CD4-positive, alpha-beta T cell treated with Interleukin-6 for 4 hours (primary cell): ENCODE measurements at places on chromosomes 16 and 17.

DNA sequence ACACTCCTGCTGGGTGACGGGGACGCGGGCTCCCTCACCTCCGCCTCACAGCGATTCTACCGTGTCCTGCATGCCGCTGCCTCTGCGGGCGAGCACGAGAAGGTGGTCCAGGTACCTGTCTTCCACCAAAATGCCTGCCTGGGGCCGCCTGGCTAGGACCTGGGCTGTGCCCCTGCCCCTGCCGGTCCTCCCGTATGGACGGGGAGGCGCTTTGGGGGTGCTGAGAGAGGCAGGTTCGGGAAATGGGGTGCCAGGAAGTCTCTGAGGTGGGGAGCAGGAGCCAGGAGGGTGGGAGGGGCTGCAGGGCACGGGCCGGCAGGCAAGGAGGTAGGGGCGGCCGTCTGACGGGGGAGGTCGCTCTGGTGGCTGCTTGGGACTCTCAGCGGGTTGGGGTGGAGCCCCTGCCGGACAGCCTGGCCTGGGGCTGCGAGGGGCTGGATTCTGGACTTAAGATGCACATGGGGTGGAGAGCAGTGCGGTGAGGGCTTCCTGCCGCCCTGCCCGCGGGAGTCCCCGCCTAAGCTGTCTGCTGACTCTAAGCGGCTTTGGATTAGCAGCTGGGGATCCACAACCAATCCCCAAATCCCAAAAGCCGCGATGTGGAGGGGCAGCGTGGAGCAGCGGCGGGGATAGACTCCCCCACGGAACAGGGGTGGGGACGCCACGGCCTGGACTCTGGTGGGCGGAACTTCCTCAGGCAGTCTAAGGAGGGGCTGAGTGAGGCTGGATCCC, 5.8 kb downstream of the CHTF18 start:
- no peak for DNase-seq

DNA sequence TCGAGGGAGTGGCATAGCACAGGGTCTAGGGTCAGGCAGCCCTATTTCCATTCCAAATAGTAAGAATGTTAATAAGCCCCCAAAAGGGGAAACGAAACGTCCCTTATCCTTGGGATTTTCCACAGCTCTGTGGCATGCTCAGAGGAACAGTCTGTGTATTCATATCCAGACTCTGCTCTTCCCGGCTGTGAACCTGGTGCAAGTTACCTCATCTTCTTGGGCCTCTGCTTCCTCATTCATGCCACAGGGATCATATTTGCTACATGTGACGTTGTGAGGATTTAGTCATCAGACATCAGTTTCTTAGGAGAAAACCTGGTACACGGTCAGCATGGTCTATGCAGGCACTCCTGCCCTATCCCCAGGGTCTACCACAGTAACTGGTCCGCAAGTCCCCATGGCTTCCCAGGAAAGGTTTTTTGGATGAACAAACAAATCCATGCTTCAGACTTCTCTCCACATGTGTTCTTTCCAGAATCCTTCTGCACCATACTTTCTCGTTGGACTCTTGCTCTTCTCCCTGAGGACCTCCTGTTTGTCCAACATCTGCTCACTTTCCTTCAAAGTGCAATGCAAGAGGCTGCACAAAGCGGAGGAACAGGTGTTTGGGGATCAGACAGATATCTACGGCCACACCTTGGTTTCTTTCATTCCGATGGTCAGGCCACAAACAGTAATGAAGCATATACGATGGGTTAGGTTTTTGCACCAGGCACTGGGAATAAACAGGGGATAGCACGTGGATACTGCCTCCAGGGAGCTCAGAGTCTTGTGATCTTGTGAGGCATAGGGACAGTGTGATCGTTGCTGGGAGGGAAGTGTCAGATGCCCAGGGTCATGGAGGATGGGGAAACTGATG, 17.7 kb downstream of the GLP2R start:
- no peak for DNase-seq

- DNase-seq: no peak
These were observed 57.1 kb upstream of the AXIN2 start for GRCh38 chr17:65618516-65618915.

DNA sequence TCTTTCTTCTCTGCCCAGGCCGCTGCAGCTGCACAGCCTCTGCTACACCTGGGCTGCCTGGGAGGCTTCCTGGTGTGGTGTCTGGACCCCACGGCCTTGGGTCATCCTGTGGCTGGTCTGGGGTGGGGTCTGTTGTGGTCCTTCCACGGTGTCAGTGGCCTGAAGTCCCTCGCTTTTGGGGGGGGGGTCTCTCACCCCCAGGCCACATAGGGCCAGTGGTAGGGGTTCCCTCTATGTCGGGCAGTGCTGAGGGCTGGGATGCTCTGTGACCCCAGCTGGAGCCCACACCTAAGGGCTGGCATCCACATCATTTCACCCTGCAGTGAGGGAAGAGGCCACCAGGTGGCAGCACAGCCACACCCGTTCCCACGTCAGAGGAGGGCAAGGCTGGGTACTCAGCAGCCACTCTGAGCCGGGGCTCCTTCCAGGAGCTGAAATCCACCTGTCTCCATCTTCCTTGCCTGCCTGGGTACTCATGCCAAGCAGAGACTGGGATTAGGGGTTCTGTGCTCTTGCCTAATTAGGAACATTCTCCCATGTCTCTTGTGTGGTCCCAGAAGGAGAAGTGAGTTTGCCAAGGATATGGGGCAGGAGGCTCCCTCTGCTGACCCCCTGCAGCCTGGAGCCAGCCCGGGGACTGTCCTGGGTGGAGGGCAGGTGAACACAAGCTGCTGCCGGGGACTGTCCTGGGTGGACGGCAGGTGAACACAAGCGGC, 13.0 kb downstream of the ENGASE start:
- DNase-seq: peak; percentile 79

DNA sequence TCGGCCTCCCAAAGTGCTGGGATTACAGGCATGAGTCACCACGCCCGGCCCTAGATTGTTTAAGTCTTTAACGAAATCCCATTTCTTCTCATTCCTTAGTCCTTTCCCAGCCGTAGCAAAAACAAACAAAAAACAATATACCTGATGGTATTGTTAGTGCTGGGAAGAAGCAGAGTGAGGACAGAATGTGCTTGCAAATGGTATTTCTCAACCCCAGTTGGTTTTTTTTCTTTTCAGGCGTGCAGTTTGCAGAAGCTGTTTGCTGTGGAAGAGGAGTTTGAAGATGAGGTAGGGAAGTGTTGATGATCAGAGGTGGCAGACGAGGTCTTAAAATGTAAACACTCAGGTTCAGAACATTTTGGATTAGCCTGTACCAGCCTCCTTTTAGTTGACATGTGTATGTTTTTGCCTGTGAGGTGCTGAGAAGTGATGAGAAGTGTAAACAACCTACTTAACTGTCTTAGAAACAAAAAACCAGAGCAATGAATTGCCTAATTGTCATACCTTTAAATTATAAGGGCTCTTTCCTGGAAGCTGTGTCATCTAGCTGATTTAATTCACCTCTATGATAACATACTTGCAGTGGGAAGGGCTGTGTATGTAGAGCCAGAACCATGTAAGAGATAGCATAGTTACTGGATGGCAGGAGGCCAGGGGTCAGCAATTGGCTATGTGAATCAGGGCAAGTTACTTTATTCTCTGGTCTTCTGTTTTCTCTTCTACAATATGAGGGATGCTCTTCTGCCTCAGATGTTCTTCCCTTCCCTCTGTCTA, 3.4 kb downstream of the HROB start:
- DNase-seq: no peak

GRCh38 chr17:63774969-63775265, 947 bp downstream of the DDX42 start:
- no peak for DNase-seq

- no peak for DNase-seq
These were observed 1.0 kb upstream of the ANTKMT start for GRCh38 chr16:719815-720446.

- no peak for DNase-seq
These were observed 79.9 kb upstream of the MON1B start for GRCh38 chr16:77111056-77111565.

DNA sequence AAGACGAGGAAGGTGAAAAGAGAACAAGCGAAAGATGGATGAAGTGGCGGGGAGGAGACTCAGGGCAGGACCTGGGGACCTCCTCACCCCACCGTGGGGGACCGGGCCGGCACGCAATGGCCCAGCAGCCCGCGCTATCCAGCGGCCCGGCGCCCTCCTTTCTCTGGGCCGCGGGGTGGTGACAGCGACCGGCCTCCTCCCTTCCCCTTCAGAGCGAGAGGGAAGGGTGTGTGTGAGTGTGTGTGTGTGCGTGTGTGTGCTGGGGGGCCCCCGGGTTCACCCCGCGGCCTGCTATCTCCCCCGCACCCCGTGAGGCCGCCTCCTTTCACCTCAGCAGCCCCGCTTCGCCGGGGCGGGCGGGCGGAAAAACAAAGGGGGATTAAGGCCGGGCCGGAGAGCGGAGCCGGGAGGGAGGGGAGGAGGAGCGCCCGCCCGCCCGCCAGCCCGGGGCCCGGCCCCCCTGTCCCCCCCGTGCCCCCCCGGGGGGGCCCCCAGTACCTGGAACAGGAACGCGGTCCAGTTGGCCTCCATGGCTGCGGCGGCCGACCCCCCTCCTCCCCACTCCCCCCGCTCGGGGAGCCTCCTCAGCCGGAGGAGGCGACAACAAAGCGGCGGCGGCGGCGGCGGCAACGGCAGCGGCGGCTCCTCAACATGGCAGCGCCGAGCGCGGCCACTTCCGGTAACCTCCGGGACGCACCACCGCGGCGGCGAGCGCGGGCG, at the start of gene VEZF1:
Gene VEZF1, minus strand, starts transcription at position 674 of the 720 bp plus-strand sequence. Its CDS starts 143 bp downstream, at position 531.
- DNase-seq: peak; percentile 84

DNA sequence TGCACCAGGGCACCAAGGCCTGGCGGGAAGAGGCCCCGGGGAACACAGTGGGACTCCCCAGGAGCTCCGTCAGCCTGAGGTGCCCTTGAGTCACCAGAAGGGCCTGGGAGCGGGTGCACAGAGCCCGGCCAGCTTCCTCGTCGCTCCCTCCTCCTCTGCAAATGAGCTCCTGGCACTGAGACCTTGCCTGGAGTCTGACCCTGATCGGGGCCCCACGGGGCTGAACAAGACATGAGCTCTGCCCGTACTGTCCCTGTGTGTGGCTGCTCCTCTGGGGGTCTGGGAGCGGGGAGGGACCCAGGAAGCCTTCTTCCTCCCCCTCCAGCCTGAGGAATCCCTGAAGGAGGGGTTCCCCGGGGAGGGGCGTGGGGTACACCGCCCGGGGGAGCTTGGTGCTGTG, 36.4 kb upstream of the SSTR5 start:
- no peak for DNase-seq

- DNase-seq: no peak
These were observed 119.7 kb upstream of the MYOCD start for GRCh38 chr17:12545877-12546513.

- no peak for DNase-seq
These were observed 190.2 kb downstream of the PRKCA start for GRCh38 chr17:66492561-66493005.

DNA sequence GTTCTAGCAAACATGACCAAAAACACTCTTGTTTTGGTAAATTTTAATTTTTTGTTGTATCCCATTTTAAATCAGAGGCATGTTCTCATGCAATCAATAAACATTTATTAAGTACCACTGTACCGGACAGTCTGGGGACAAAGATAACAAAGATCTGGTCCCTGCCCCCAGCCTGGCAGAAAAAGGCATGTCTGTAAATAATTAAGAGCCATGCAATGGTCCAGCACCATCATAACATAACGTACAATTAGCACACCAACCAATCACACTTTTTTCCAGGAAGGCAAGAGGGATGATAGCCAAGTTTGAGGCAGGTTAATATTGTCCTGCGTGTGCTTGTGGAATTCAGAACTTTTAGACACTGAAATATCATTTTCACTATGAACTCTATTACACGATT, 3.5 kb downstream of the KCNJ16 start:
- no peak for DNase-seq

DNA sequence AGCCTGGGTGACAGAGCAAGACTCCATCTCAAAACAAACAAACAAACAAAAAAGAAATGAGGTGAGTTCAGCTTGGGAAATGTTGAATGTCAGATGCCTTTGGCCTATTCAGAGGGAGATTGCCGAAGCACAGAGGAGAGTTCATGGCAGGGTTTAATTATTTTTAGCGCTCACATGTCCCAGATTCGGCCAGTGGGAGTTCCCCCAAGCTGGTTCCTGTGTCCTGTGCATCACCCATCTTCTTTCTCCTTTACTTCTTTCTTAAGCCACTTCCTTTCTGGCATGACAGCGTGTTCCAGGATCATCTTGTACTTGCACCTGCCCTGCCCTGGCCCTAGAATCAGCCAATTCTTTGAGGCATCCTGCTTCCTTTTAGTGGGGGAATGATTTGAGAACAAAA, 9.2 kb downstream of the MPV17L start:
- no peak for DNase-seq

DNA sequence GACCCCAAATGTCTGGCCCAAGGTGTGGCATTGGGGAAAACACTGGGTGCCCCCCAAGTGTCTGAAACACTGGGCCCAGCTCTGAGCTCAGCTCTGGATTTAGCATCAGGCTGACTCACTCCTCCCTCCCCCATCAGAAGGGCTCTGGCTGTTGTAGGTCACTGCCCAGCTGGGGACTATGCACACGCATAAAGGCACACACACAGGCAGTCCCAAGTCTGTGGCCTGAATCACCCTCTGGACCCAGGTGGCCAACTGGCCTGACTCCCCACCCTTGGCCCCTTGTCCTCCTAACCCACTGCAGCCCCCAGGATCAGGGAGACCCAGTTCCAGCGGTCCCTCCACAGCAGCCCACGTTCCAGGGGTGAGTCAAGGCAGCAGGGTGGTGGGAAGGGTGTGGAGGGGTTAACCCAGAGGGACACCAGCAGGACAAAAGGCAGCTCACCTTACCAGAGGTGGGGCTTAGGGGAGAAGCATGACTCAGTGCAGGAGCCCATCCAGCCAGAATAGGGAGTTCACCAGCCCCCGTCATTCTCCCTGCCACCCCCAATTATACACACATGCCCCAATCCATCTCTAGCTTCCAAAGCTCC, 47.0 kb downstream of the MYO18A start:
- no peak for DNase-seq

GRCh38 chr17:29619251-29619650, 3.5 kb downstream of the CORO6 start:
- DNase-seq: no peak

- DNase-seq: peak; percentile 67
These were observed 28.8 kb upstream of the GINS2 start for GRCh38 chr16:85717393-85718152.

DNA sequence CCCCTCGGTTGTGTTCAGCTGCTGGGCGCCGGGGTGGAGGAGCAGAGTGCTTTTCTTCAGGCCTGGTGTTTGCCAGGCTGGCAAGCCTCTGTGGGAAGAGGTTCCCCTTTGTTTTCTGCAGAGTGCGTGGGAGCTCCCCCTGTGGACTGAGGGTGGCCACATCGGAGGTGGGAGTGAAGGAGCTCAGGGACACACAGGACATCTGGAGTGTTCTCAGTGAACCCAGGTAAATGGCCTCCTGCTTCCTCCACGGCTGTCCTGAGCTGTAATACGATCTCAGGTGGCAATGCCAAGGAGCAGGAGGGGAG, 39.2 kb upstream of the IRF8 start:
- DNase-seq: no peak

DNA sequence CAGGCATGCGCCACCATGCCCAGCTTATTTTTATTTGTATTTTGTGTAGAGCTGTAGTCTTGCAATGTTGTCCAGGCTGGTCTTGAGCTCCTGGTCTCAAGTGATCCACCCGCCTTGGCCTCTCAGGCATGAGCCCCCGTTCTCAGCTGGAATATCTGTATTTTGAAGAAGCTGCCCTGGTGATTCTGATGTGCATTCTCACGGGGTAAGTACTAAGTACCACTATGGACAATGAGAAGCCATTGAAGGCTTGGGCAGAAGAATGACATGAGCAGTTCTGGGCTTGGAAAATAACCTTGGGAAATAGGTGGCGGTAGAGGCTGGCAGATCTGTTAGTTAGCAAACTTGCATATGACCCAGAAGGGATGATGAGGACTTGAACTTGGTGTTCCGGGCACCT, 15.6 kb upstream of the NKD1 start:
- DNase-seq: no peak
